ENCODE measurements at places on chromosomes 2 and 18.

DNA sequence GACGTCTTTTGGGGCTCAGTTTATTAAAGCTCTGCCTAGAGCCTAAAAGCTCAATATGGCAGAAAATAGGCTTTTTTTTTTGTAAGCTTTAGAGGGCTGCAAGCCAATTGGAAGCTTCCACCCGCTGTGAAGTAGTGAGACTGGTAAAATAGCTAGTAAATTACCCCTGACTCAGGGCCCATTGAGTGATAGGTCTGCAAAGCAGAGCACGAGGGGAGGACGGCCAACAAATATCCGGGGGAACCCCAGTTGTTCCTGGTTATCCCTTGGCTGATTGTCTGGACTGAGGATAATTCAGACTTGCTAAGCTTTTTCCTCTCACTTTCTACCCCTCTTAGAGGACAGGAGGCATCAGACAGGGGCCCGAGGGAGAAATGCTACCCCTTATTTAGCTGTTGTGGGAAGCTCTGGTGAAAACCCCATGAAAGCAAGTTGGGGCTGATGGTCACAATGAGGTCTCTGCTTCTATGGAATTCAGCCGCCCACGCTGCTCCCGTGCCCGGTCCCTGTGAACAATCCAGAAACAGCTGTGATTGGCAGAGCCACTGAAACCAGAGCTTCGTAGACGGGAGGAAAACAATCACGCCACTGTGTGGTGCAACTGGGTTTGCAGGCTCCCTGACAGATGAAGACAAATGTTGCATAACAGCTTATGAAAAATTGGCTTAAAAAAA is 141.9 kb upstream of the LGALSL start:
- DNase-seq = no peak

GRCh38 chr18:9902832-9903231 is 11.0 kb upstream of the VAPA start:
- DNase-seq = no peak

DNA sequence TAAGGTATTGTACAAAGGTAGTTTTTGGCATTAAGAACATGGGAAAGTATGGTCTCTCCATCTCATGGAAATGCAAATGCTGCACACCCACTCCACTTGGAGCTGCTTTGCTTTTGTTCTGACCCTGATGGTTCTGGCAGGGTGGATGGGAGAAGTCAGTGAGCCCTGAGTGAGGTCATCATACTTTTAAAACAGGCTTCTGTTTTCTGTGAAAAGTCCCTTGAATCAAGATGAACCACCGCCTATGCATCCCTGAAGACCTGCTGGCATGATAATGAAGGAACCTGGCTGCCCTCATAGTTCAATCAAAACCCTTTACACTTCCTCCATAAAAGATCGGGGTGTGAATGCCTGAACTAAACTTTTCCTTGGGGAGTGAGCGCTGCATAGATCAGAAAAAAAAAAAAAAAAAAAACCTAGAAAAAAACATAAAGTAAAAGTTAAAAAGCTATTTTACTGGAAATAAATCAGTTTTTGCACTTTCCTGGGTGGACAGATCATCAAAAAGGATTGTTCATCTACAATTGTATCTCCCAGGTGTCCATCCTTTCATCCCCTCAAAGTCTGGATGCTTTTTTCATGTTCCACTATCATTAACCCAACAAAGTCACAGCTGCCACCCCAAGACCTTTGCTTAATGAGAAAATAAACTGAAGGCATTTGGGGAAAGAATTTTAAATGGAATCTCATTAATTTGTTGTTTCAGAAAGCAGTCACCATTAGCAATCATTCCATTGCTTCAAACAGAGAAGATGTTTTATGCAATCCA is 728.1 kb upstream of the DDX18 start:
- DNase-seq = no peak

DNA sequence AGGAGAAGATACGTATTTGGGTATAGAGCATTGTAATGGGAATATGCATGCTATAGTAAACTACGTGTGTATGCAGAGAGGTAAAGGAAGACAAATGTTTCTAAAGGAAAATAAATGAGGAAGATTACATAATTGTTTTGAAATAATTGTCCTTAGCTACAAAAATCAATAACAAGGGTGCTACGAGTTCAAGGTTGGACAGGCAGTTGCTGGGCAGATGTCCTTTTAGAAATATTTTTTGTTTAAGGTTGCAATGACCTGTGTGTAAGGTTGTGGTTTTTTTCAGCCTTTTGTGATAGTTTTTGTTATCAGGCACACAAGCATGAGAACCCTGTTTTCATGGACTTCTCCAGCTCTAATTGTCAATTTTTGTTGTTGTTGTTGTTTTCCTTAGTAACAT is 1304.1 kb upstream of the CHAC2 start:
- DNase-seq = no peak

- DNase-seq = no peak
These were observed 38.8 kb upstream of the SP3 start for GRCh38 chr2:174003720-174004695.

DNA sequence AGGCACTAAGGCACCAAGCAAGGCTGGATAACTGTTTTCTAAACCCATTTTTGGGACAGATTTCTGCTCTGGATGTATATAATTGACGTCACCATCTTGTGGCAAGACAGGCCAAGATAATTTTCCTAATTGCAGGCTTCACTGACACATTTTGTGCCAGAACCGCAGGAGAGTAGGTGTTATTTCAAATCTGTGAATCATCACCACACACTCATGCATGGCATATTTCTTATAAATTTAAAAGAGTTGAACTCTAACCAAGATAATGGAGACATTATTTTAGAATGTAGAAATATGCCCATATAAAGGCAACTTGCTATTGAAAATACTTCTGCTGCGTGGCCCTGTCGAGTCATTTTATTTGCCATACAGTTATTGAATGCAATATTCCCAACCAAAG is 68.3 kb upstream of the ACYP2 start:
- DNase-seq = no peak
